Activated CD4-positive, alpha-beta T cell treated with anti-CD3 and anti-CD28 coated beads, Interleukin-2, amount 10 ng/mL, durations not matched to agents 7 days and 5 days (primary cell): ENCODE measurements at places on chromosomes 4 and X. TPM values are rescaled to one million over a fixed set of nuclear protein-coding genes. Genes with fewer than 3 reads are reported as not detected.

- no peaks in the 10 kb centered on the region for H3K36me3 ChIP-seq
- no peaks in the 10 kb centered on the region for H3K27me3 ChIP-seq
- peaks cover 17% of the 10 kb centered on the region for H3K4me1 ChIP-seq
- no peak for DNase-seq
- H3K4me3 ChIP-seq, result no peak overlapping the region
Measured at GRCh38 chr4:78625073-78625472, 73.5 kb downstream of the ANXA3 start.

- no peak overlapping the region for H3K27ac ChIP-seq
- no peaks in the 10 kb centered on the region for H3K27me3 ChIP-seq
- peaks cover 79% of the 10 kb centered on the region for H3K4me1 ChIP-seq
- peaks cover 36% of the 10 kb centered on the region for H3K36me3 ChIP-seq
Measured at GRCh38 chrX:136750364-136750763, 30.4 kb downstream of the ARHGEF6 start.

DNA sequence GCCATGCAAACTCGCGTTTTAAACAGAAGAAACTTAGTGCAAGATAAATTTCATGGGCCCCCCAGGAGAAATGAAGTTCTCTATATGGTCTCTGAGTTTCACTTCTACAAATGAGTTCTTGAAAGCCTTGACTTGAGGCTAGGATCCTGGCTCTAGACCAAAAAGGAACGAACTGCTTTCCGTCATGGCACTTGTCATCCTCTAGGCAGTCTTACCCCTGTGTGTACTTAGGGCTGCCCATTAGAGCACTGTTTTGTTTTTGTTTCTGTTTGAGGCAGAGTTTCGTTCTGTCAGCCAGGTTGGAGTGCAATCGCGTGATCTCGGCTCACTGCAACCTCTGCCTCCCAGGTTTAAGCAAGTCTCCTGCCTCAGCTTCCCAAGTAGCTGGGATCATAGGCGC, 29.0 kb downstream of the RNF4 start:
- H3K36me3 ChIP-seq, result peaks cover 50% of the 10 kb centered on the region
- H3K4me1 ChIP-seq, result peaks cover 5% of the 10 kb centered on the region
- H3K4me3 ChIP-seq, result no peak overlapping the region
- DNase-seq, result no peak
- no peaks in the 10 kb centered on the region for H3K27me3 ChIP-seq
- H3K27ac ChIP-seq, result no peak overlapping the region

- no peak for DNase-seq
- no peaks in the 10 kb centered on the region for H3K36me3 ChIP-seq
- H3K27me3 ChIP-seq, result no peaks in the 10 kb centered on the region
- H3K27ac ChIP-seq, result no peak overlapping the region
- no peak overlapping the region for H3K4me3 ChIP-seq
- H3K4me1 ChIP-seq, result no peaks in the 10 kb centered on the region
Measured at GRCh38 chrX:151609222-151609621, 45.7 kb downstream of the PASD1 start.

- DNase-seq, result no peak
- H3K36me3 ChIP-seq, result no peaks in the 10 kb centered on the region
- no peak overlapping the region for H3K27ac ChIP-seq
- no peaks in the 10 kb centered on the region for H3K27me3 ChIP-seq
- H3K4me3 ChIP-seq, result no peak overlapping the region
- no peaks in the 10 kb centered on the region for H3K4me1 ChIP-seq
Measured at GRCh38 chr4:181216501-181216900, 1026.7 kb upstream of the TENM3 start.

DNA sequence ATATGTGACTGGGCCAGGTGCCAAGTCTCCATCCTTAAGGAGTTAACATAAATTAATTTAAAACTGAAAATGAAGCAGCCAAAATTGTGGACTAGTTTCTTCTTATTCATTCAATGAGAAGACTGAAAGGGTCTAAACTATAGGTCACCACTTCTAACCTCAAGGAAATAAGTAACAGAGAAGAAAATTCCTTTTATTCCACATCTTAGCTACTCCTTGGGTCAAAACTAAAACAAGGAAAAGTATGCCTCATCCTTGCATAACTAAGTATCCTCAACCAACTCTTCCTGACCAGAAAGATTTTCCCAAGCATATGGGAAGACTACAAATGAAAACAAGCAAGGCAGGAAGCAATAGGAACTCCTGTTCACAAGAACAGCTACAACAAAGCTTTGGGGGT, 71.2 kb downstream of the ZNF827 start:
- no peaks in the 10 kb centered on the region for H3K27me3 ChIP-seq
- no peaks in the 10 kb centered on the region for H3K36me3 ChIP-seq
- H3K4me1 ChIP-seq, result peaks cover 8% of the 10 kb centered on the region
- H3K27ac ChIP-seq, result no peak overlapping the region
- H3K4me3 ChIP-seq, result no peak overlapping the region

DNA sequence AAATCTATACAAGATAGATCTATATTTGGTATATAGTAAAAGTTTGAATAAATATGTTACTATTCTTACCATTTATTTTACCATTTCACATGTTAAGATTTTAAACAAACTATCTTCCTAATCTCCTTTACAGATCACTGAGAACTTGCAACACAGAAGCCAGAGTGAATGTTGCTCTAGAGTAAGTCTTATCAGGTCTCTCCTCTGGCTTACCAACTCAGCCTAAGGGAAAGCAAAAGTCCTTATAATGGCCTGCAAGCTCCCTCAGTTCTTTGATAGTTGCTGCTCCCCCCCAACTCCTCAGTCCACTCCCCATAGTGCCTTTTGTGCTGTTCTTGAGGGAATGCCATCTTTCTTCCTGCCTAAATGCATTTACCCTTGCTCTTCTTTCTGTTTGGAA, 25.7 kb upstream of the SLC7A11 start:
- H3K4me3 ChIP-seq, result no peak overlapping the region
- H3K27ac ChIP-seq, result no peak overlapping the region
- H3K36me3 ChIP-seq, result no peaks in the 10 kb centered on the region
- no peaks in the 10 kb centered on the region for H3K4me1 ChIP-seq

DNA sequence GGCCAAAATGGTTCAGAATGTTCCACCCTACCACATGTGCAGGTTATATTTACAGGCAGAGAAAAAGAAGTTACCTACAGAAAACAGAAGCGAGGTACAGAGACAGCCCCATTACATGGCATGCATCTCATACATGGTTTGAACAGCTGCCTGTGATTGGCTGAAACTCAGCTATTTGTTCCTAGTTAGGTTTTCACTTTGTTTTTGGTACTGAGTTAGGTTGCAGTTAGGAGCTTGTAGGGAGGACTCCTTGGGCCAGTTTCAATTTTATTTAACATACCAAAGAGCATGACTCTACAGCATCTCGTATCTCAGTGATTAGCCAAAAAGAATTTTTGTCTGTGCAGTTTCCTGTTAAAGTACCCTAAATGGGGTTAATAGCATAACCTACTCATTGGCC, 392.0 kb downstream of the MAPK10 start:
- no peak overlapping the region for H3K4me3 ChIP-seq
- H3K36me3 ChIP-seq, result no peaks in the 10 kb centered on the region
- H3K27me3 ChIP-seq, result no peaks in the 10 kb centered on the region
- H3K4me1 ChIP-seq, result no peaks in the 10 kb centered on the region
- no peak overlapping the region for H3K27ac ChIP-seq

GRCh38 chr4:114598191-114599121, at the start of gene UGT8:
UGT8 (plus strand) TSS chr4:114598807; CDS start chr4:114622881, 24,074 bp downstream.
- H3K4me3 ChIP-seq, result peak within 1 kb of the TSS; percentile 37
- DNase-seq, result peak; percentile 31
- peaks cover 7% of the 10 kb centered on the region for H3K4me1 ChIP-seq
- H3K27me3 ChIP-seq, result peaks cover 31% of the 10 kb centered on the region
- no peaks in the 10 kb centered on the region for H3K36me3 ChIP-seq

DNA sequence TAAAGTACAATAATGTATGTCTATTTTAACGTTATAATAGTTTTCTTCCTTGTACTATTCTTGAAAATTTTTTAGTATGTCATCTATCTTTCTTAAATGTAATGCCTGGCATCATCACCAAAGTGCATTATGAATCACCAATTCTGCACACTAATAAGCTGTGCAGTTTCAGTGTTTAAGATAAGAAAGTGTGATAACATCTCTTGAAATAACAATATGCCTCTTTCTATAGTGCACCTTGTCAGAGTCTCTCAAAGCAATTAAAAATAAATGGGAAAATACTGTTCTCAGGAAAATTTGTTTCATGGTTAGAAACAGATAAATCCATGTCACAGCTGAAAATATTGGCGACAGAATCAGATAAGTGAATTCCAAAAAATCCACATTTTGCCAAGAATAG, 457.4 kb upstream of the PCDH10 start:
- no peak overlapping the region for H3K4me3 ChIP-seq
- no peaks in the 10 kb centered on the region for H3K27me3 ChIP-seq
- no peak for DNase-seq
- H3K36me3 ChIP-seq, result no peaks in the 10 kb centered on the region
- no peak overlapping the region for H3K27ac ChIP-seq

DNA sequence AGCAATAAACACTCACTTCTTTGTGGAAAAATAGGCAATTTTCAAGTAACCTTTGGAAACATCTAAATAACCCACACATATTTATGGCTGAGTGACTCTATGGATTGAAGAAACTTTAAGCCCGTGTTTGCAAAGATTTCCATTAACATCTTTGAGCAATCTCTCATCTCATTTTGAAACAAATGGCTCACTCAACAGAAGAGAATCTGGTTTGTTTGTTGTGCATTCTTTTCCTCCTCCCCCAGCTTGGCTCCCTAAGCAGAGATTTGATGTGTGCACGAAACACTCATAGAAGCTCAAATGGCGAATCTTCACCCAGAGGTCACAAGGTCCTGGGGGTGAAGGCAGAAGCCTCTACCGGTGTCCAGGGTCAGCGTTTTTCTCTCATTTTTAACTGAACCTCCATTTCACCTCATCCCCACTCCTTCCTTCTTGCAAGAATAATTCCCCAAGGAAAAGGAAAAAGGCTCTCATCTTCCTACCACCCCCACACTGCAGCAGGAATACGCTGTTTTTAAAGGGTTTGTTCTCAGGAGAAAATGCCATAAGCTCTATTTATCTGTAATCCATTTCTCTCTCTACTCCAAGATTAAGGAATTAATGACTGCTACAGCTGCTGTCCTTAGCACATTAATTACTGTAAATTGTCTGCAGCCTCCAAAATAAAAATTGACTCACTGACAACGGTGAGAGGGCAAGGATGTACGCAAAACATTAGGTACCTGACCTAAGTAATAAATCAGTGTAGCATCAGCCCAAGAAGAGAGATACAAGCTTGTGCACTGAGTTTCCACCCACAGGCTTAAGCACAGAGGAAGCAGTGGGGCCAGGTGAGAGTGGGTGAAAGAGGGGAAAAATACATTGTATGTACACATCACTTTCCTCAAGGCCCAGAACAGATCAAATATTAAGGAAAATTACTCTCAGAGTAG, 307.6 kb upstream of the NOCT start:
- DNase-seq, result no peak
- no peak overlapping the region for H3K27ac ChIP-seq
- H3K4me3 ChIP-seq, result no peak overlapping the region
- H3K4me1 ChIP-seq, result no peaks in the 10 kb centered on the region
- no peaks in the 10 kb centered on the region for H3K36me3 ChIP-seq

DNA sequence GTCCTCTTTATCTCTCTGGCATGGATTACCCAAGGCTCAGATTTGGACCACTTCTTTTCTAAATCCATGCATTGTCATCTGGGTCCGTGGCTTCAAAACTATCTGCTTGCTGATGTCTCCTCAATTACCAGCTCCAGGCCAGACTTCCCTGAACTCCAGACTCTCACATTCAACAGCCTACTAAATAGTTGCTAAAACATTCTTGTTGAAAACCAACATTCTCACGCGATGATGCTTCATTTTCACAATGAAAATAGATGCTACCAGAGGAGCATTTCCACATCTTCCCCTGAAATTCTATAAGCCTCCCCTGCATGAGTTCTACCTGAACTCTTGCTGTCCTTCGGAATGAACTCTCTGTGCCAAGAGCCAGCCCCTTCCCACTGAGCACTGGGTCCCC, 5.2 kb upstream of the TLR6 start:
- no peaks in the 10 kb centered on the region for H3K36me3 ChIP-seq
- peaks cover 40% of the 10 kb centered on the region for H3K4me1 ChIP-seq
- no peak overlapping the region for H3K4me3 ChIP-seq

DNA sequence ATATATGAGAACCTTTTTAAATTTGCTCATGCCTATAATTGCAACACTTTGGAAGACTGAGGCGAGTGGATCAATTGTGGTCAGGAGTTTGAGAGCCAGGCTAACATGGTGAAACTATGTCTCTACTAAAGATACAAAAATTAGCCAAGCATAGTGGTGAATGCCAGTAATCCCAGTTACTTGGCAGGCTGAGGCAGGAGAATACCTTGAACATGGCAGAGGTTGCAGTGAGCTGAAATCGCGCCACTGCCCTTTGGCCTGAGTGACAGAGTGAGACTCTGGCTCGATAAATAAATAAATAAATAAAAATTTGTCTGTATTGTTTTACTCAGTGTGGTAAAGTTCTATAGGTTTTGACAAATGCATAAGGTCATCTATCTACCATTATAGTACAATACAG, 218.2 kb downstream of the ZC4H2 start:
- no peak overlapping the region for H3K4me3 ChIP-seq
- H3K36me3 ChIP-seq, result no peaks in the 10 kb centered on the region
- DNase-seq, result no peak
- H3K27me3 ChIP-seq, result no peaks in the 10 kb centered on the region

- H3K36me3 ChIP-seq, result no peaks in the 10 kb centered on the region
- peaks cover 8% of the 10 kb centered on the region for H3K27me3 ChIP-seq
- H3K27ac ChIP-seq, result no peak overlapping the region
- no peak overlapping the region for H3K4me3 ChIP-seq
- DNase-seq, result no peak
Measured at GRCh38 chr4:79623021-79623870, 215.2 kb upstream of the GK2 start.

DNA sequence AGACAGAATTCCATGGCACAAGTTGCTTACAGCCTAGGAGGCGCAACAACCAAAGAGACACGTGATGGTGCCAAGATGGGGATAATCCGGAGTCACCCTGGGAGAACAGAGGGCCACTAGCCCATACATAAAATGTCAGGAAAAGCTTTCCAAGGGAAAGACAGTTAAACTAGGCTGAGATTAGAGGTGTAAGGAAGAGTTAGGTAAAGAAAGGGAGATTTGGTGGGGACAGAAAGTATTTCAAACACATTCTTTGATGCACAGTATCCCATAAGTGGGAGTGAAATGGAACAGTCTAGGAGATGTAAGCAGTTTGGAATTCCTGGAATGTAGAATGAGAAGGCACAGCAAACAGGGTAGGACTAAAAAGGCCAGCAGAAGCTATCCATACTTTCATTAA, 860.9 kb upstream of the LCORL start:
- H3K4me3 ChIP-seq, result no peak overlapping the region
- no peaks in the 10 kb centered on the region for H3K36me3 ChIP-seq
- no peak overlapping the region for H3K27ac ChIP-seq
- H3K27me3 ChIP-seq, result no peaks in the 10 kb centered on the region
- no peaks in the 10 kb centered on the region for H3K4me1 ChIP-seq
- DNase-seq, result no peak

GRCh38 chr4:65670331-65671031, at the start of gene EPHA5:
EPHA5 (minus strand) TSS chr4:65670489; CDS start chr4:65669742, 747 bp downstream.
- H3K27me3 ChIP-seq, result peaks cover 49% of the 10 kb centered on the region
- H3K4me3 ChIP-seq, result no peak within 1 kb of the TSS
- peaks cover 4% of the 10 kb centered on the region for H3K4me1 ChIP-seq
- H3K36me3 ChIP-seq, result no peaks in the 10 kb centered on the region
- peak within 1 kb of the TSS; percentile 4 for H3K27ac ChIP-seq

F8A3 gene
- 38.3 TPM for total RNA-seq

CT45A10 gene
- not detected for total RNA-seq

UCP1 gene
- not detected for total RNA-seq

NHSL2 gene
- total RNA-seq, result 1.00 TPM

STX18 gene
- total RNA-seq, result 27.9 TPM

PASD1 gene
- total RNA-seq, result not detected

SSX2B gene
- not detected for total RNA-seq

TLR6 gene
- 3.5 TPM for total RNA-seq

HOPX gene
- 74.6 TPM for total RNA-seq

DMRTC1 gene
- 0.12 TPM for total RNA-seq

GAGE1 gene
- total RNA-seq, result not detected

ARR3 gene
- total RNA-seq, result not detected

AFF1 gene
- total RNA-seq, result 74.5 TPM

AVPR2 gene
- not detected for total RNA-seq

SLC7A11 gene
- 2.2 TPM for total RNA-seq

FOXR2 gene
- total RNA-seq, result not detected
